ENCODE measurements at places on chromosomes 7 and 10.

DNA sequence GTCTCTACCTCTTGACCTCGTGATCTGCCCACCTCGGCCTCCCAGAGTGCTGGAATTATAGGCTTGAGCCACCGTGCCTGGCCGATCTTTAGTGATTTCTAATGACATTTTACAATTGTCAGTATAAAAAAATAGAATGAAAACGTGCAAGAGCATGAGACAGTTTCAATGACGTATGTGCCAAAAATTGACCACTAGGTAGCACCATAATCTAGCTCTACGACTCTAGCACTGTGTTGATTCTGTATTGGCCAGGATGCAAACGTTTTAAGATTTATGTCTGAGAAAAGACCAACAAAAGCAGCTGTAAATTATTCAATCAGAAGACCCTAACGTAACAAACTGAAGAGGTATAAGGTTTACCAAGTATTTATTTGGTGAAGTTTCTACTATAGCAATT is 25.4 kb upstream of the EXOC6 start:
- DNase-seq: no peak

DNA sequence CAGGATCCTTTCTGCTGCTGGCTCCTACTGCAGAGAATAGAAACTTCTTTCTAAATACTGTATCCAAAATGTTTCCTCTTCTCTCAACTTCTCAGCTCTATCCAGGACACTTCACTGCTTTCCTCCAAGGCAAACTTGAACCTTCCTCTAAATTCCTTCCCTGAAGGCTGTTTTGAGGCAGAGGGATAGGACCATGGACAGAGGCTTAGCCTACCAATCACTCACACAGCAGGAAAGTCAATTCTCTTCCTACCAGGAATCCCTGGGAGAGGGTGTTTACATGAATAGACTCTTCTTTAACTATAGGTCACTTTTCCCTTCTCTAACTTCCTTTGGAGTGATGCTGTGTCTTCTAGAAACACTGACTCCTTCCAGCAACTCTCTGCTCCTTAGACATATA is 115.6 kb upstream of the MKLN1 start:
- DNase-seq: peak; percentile 77

- no peak for DNase-seq
Observed at GRCh38 chr7:56250135-56250534, 133.9 kb upstream of the NUPR2 start.

- DNase-seq: no peak
Observed at GRCh38 chr10:19944911-19945663, 128.9 kb downstream of the PLXDC2 start.

DNA sequence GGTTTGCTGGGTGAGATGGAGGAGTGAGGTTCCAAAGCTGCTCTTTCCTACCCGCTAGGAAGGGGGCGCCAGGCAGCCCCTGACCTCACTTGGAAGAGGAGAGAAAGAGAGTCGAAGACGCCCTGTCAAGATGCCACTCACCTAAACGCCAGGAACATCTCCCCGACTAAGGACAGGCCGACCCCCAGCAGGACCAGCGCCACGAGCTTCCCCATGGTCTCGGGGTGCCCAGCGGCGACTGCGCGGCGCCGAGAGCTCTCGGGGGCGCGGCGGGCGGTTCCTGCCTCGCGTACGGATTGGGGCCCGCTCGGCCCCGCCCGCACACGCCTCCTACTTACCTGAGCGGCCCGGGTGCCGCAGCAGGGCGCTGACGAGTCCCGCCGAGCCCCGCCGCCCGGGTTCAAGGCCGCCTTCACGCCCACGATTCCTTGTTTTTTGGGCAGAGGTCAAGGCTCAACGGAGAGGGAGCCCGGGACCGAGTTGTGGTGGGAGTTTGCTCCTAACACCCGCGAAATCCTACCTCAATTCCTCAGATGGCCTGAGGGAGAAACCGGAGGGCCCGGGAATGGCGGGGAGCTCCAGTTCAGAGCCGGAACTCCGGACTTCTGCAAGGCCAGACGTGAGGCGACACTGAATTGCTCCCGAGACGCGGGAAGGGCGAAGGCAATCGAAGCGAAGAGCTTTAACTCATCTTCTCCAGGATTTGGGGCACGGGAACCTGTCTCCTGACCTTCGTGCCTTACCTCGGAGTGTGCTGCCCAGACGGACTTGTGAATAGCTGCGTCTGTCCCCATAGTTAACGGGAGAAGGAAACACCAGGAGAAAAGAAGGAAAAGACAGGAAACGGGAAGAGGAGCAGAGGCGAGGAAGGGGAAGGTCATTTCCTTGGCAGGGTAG is at the start of gene PON3:
PON3 (minus strand) TSS at position 240 of the 897 bp plus-strand sequence; CDS start at position 215, 25 bp downstream.
- peak; percentile 55 for DNase-seq

GRCh38 chr7:17275749-17276671 is 22.4 kb upstream of the AHR start:
- DNase-seq: no peak

GRCh38 chr7:20529260-20529659 is 86.2 kb upstream of the ABCB5 start:
- no peak for DNase-seq

- DNase-seq: no peak
Observed at GRCh38 chr7:47518827-47519226, 63.1 kb downstream of the TNS3 start.

GRCh38 chr10:123786306-123786705 is 105.3 kb downstream of the CPXM2 start:
- DNase-seq: peak; percentile 1

- DNase-seq: no peak
Observed at GRCh38 chr10:61965703-61966395, 64.3 kb downstream of the ARID5B start.

GRCh38 chr7:135100856-135101255 is 47.0 kb upstream of the TMEM140 start:
- no peak for DNase-seq

DNA sequence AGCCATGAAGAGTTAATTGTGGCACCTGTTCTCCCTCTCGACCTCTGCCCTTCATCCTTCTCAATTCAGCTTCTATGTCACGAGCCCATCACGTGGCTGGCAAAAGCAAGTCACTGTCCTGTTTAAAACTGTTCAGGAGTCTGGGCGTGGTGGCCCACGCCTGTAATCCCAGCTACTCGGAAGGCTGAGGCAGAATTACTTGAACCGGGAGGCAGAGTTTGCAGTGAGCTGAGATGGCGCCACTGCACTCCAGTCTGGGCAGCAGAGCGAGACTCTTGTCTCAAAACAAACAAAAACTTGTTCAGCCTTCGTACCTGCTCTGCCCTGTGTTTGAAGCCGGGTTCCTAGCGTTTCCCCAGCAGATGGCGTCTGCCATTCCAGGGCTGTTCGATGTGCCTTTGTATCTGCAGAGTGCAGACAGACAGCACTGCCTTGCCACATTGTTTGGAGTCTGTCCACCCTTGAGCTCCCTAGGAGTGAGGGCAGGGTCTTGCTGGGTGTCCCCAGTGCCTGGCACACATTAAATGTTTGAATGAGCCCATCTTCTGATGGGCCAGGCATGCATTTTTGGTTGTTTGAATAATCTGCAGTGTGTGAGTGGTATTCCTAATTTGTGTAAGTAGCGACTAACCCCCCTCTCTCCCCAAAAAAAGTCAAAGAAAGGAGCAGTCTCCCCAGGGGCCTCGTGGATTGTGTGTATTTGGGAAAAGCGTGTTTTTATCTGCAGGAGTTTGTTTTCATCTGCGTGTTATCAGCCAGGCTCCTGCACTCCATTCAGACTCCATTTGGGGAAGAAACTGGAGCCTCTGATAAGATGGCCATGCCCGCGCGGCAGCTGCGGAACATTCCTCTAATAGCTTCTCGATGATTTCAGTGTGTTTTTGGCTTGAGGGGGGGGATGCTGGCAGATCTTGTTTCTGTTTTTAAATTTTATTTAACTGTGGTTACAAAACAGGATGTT is 61.2 kb downstream of the DNAJB6 start:
- DNase-seq: peak; percentile 83

DNA sequence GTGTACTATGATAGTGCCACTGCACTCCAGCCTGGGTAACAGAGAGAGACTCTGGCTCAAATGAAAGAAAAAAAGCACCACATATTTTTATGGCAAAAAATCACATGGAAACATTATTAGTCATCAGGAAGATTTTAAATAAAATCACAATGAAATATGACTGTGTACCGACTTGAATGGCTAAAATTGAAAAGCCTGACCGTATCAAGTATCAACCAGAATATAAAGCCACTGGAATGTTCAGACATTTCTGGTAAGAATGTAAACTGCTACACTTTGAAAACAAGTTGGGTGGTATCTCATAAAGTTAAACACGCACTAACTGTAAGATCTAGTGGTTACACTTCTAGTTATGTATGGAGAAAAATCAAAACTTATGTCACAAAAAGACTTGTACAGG is 306.7 kb upstream of the MBL2 start:
- no peak for DNase-seq

GRCh38 chr10:16853201-16853600 is 36.0 kb upstream of the RSU1 start:
- peak; percentile 15 for DNase-seq

DNA sequence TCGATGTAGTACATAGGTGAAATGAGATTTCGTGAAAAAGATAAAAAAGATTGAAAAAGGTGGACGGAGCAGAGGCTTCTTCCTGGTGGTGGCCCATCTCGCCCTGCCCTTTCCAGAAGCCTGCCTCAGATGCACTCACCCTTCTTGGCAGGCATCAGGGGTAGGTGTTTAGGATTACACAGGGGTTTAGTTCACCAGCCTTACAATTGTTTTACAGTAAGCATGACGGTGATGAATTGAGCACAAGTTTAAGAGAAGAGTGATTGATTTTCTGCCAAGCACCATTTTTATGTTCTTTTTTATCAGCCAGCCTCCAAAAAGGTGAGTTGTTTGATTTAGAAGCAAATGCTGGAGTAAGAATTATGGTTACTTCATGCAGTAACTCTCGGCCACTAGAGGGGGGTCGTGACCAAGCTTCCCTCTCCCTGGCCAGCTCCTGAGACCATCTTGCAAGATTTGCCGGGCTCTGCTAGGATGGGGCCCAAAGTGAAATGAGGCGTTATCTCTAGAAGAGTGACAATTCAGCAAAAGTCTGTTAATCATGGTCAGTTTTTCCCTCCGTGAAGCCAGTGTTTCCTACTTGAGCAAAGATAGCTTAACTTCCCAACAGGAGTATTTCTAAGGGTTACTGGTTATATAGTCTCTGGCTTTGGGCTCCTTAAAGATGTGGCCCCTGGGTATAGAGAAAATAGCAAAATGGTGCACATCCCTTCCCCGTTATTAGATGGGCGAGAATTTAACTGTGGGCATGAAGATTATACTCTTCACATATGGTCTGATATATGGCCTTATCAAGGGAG is 228.8 kb downstream of the BMPER start:
- DNase-seq: peak; percentile 84

GRCh38 chr10:114703377-114704107 is 45.5 kb upstream of the ABLIM1 start:
- peak; percentile 62 for DNase-seq

DNA sequence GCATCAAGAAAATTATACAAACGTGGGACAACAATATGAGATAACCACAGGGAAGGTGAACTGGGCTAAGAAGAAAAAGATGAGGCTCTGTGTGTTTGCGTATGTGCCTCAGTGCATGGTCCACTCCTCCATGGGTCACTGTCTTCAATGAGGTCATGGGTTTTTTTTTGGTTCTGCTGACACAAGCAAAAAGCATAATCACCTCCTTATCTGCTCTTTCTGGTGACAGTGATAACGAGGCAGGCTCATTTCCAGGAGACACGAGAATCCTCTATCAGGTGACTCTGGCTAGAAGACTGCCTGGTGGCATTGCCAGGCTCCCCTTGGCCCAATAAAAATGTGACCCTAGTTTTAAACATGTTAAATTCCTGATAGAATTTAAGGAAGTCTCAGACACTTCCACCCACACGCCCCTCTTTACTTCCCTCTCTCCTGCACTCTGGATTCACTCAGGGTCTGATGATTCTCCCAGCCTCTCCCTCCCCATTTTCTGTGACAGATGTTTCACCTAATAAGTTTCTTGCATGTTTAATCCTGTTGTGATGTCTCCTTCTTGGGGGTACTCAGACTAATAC is 35.3 kb upstream of the CDCA7L start:
- DNase-seq: no peak

GRCh38 chr7:93350338-93350737 is 118.2 kb downstream of the VPS50 start:
- DNase-seq: no peak

GRCh38 chr7:65923316-65923715 is 50.4 kb downstream of the VKORC1L1 start:
- no peak for DNase-seq

- DNase-seq: no peak
Observed at GRCh38 chr10:7484456-7485243, 73.8 kb upstream of the SFMBT2 start.

- no peak for DNase-seq
Observed at GRCh38 chr10:44391981-44392380, 7.1 kb upstream of the CXCL12 start.

DNA sequence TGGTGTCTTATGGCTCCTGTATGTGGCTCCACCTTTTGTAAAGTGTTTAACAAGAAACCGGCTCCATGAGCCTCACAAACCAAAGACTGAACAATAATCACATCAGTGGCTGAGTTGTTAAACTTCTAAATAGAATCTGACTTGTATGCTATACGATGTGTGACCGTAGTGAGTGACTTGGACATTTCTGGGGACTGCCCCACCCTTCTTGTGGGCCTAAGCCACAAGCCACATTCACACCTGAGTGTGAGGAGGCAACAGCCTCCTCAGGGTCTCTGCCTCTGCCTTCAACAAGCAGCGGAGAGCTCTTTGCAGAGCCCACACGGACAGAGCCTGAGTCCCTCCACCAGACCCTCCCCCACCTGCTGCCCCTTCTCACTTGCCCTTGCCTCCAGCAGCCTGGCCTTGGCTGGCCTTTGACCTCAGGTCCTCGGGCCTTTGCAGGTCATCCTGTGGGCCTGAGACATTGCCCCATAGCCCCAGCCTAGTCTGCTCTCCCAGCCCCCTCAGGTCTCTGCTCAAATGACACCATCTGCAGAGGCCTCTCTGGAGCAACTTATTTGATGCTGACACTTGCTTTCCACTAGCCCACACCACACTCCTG is 156.8 kb upstream of the TNS3 start:
- DNase-seq: no peak

DNA sequence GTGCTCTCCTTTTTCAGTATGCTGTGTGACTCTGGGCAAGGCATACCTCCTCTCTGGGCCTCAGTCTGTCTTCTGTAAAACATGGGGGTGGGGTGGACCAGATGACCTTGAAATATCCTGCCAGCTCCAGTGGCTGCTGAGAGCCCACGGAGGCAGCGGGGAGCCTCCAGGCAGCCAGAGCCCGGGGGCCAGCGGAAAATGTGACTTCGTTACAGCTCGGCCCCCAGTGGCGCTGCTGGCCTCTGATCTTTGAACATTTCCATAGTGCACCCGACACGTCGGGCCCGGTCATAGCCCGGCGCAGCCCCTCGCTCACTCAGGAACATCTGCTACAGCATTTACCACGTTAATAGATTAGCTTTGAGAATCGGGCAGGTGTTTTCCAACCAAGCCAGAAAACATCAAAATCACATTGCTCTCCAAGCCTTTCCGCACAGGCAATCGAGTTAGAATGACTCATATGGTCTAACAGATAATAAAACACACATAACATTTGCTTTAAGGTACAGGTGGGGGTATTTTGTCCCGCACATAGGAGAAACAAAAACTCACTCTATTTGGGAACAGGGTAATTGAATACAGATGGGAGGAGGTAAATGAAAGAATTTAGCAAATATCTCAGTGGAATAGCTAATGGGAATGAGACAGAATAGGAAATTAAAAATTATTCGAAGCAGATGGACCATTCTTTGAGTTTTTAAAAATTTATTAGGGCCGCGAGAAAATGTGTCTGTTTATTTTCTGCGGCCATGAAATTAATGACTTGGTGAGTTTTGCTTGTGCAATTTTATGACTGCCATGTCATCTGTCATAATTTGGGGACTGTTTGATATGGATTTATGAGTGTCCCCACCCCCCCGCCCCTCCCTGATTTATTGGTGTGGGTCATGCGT is 26.3 kb upstream of the COMTD1 start:
- peak; percentile 53 for DNase-seq
